ENCODE measurements at places on chromosomes 1 and 21.

GRCh38 chr1:165434281-165434680 is 10.6 kb downstream of the RXRG start:
- no peak for DNase-seq

DNA sequence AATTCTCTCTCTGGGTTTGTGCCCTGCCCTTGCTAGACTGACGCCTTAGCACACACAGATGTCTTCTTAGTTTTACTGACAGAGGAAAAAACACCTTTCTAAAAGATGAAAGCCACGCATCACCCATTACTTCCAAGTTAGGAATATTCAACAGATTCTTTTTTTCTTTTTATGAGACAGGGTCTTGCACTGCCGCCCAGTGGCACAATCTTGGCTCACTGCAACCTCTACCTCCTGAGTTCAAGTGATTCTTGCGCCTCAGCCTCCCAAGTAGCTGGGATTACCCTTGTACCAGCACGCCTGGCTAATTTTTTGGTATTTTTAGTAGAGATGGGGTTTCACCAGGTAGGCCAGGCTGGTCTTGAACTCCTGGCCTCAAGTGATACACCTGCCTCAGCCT is 169.2 kb downstream of the APP start:
- no peak for DNase-seq

DNA sequence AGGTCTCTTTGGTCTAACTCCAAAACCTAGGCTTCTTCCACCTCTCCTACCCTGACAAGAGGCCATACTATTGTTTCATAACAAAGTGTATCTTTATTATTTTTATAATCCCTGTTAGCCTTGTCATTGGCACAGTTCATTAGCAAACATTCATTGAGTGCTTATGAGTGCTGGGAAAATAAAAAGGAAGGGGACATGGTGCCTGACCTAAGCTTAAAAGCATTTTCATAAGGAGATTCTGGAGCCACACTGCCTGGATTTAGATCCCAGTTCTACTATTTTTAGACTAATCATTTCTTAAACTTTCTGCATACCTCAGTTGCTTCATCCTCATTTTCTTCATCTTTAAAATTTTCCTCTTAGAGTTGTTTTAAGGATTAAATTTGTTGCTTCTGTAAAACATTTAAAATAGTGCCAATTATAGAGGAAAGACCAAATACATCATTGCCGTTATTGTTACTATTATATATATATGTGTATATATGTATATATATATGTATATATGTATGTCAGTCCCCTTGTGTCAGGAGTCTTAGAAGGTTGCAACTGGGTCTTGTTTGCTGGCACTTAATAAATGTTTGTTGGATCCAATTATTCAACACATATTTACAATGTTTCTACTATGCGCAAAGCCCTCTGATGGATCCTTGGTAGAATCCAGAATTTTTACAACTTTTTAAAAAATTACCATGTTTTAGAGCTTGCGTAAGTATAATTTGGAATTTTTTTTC is 250.9 kb upstream of the SGIP1 start:
- DNase-seq: no peak

DNA sequence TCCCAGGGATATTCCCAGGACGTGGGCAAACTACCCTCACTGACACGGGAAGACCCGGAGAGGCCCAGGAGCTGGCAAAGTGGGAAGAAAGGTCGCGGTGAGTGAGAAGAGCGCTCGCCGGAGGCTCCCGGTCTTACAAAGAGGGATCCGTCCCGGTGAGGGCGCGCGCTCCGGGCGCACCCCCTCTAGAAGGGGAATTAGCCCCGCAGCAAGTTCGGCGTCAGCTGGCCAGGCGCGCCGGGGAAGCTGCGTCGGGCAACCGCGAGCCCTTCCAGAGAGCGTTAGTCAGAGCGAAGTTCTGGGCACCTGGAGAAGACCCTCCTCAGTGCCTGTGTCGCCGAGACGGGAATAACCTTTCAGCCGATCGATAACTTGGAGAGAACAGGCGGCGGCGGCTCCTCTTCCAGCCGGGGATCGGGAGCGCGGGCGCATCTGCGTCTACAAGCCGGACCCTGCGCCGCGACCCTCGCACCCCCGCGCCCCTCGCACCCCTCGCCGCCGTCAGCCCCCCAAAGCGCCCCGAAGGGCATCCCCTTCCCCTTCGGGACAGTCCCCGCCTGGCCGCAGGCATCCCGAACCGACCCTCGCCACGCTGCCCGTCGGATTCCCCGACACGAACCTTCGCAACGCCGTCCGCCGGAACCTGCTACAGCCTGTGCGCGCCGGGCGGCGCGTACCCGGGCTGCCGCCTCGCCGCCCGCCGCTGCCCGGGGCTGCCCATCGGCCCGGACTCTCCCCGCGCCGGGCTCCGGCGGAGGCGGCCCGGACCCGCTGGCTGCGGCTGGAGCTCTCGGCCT is 485 bp downstream of the SIPA1L2 start:
- no peak for DNase-seq

- no peak for DNase-seq
These were observed 22.1 kb downstream of the INSL5 start for GRCh38 chr1:66778969-66779368.

DNA sequence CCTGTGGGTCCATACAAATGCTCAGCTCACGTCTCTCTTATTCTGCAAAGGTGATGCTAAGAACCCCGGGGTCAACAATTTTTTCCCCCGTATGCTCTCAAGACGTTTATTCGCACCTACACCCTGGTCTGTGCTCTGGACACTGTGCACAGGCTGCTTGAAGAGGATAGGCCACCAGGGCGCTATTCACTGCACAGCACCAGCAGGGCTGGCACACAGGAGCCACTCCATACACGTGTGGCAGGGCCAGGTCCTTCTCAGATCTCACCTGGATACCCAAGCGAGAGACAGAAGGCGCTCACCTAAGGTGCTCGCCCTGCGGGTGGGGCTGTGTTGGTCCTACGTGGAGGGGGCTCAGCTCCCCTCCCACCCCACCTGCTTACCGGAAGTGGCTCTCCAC is 16.7 kb downstream of the TMEM63A start:
- no peak for DNase-seq

DNA sequence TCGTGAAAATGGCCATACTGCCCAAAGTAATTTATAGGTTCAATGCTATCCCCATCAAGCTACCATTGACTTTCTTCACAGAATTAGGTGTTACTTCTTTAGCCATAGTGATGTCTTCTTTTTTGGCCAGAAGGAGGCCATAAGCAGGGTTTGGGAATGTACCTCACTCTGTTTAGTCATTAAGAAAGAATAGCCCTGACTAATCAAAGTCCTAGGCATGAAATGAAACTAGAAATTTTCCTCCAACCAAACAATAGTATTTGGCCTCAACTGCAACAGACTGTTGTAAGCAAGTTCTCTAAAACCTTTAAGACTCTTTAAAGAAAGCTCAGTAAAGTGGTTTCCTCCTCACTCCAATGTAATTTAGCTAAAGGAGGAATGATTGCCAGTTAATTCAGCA is 163.9 kb downstream of the AKT3 start:
- DNase-seq: no peak

GRCh38 chr1:53359225-53359933 is 31.5 kb upstream of the LRP8 start:
- no peak for DNase-seq

DNA sequence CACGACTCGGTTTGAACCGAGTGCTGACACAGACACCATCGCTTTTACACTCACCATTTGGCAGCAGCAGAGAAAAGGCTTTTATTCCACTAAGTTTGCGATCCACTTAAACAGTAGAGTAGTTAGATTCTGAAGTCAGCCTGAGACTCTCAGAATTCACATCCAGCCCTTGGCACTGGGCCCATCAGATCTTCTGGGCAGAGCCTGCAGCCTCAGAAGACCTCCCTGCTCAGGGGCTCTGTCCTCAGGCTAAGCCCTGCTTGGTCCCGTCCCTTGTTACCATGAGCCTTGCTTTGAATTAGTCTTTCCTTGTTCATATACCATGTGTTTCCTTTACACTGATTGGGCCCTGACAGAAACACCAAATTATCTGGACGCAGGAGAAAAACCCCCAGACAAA is 41.4 kb upstream of the AJAP1 start:
- DNase-seq: no peak

DNA sequence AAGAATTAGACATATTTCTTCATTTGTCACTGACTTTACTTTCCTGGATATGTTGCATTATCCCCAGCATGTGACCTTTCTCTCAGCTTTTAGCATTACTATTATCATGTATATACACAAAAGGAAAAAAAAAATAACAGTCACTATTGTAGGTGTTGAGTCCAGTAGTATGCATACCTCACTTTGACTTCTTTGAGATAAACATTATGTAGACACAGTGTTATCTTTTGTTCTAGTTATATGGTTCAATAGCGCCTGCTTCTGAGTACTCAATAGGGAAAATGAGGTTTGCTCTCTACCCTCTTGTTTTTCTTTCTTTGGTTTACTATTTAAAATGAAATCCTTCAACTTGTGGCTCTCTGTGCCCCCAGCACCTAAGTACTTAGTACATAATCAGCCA is 409.6 kb upstream of the PKN2 start:
- DNase-seq: no peak

DNA sequence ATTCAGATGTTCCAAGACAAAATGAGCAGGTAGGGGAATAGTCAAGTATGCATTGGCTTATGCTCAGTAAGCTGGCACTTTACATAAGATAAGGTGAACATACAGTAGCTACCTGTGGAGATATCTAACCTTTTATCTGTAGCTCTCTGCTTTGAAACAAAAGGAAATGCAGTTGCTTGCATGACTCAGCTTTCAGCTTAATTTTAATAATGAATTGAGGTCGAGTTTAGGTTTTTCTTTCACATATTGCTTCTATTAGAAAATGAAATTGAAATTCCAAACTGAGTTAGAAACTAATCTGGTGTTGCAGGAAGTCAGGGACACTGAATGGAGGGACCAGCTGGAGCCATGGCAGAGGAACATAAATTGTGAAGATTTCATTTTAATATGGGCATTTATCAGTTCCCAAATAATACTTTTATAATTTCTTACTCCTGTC is 8.3 kb downstream of the FRRS1 start:
- no peak for DNase-seq

DNA sequence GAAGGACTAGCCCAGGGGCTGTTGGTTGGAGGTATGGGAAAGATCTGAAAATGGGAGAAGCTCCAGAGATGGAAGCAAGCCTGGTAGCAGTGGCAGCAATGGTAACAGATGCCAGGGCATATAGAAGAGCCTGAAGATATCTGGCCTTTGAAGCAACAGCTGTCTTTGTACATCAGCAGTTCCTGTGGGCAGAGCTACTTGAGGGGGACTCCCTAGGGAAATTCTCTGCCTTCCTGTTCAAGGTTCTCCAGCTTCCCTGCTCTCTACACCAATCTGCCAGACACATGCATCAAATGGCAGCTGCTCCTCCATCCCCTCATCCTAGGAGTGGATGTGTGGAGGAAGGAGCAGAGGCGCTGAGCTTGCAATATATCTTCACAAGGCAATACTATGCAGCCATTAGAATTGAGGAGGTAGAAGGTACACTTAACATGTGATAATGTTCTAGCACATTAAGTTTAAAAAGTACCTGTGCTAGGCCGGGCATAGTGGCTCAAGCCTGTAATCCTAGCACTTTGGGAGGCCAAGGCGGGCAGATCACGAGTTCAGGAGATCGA is 2.2 kb downstream of the TMEM35B start:
- no peak for DNase-seq

DNA sequence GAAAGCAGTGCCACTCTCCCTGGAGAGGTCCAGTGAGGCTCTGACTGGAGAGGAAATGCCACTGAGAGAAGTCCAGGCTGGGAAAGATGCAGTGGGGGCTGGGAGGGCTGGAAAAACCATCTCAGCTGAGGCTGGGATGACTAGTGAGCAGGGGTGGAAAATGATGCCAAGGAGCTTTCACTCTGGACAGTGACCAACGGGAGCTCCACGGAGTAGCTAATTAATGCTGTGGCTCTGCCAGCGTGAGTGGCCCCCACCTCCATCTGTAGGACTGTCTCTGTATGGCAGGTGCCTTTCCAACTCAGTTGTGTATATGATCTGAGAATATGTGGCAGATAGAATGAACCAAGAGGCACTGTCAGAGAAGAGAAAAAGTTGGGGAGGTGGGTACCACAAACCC is 86.7 kb downstream of the DDX20 start:
- DNase-seq: no peak

DNA sequence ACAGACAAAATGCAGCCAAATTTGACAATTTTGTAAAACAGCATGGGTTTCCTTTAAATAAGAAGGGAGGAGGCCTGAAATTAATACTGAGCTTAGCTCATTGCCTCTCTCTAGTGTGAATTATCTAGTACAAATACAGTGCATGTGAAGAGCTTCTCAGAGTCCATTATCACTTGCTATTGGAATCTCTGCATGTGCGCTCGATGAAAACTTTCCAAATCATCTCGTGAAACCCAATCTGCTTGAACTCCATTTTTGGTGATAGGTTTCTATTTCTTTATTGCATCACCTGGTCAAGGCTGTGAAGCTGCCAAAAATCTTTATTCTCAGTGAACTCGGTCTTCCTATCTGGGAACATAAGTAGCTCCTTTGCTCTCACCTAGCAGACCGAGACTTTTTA is 49.5 kb upstream of the LYPLAL1 start:
- no peak for DNase-seq

DNA sequence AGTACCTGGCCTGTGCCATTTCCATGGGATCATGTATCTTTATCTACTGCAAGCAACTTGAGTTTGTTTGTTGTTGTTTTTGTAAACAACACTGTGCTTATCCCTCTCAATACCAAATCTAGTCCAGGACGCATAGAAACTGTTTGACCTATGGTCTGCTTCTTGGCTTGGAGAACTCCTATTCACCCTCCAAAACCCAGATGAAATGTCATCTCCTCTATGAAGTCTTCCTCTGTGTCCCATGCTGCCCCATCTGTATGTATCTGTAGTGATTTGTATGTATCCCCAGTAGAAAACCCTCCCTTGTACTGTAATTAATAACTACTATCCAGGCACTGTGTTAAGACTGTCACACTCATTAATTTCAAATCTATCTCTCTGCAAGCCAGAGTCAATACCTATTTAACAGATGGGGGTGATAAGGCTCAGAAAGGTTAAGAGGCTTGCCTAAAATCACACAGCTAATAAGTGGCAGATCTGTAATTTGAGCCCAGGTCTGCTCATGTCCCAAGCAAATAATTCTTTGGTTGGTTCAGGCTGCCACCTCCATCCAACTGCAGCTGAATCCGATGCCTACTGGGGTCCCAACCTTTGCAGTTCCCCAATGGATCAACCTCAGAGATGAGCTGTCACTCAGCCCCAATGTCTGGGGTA is 24.6 kb upstream of the ECE1 start:
- DNase-seq: no peak

Measured in stimulated activated CD4-positive, alpha-beta T cell treated with anti-CD3 and anti-CD28 coated beads, Interleukin-4, amount 100 ng/mL, for 24 hours (primary cell).